ENCODE measurements at places on chromosomes 16 and 17.

DNA sequence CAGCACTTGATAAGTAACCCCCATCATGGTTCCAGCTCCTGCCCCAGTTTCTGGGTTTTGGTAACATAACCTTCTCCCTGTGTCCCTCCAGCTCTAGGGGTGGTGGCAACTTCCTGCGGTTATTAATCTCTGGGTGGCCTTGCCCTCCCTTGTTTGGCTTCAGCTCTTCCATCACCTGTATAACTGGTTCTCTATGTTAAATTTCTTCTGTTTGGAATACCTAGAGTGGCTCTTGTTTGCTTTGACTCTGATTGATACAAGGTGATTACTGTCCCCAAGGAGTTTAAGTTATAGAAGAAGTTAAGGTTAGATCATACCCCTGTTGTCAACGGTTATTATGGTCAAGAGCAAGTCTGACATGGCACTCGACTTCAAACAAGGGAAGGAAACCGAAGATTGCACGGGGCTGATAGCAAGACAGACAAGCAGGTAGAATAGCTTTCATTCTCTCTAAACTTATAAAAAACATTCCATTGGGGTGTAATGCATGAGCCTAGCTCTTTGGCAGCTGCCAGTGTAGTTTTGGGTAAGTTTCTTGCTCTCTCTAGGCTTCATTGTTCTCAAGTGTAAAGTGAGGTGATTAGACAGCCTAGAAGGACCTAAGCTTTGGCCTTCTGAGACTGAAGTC, 11.0 kb upstream of the CCR7 start:
- no peak for DNase-seq

DNA sequence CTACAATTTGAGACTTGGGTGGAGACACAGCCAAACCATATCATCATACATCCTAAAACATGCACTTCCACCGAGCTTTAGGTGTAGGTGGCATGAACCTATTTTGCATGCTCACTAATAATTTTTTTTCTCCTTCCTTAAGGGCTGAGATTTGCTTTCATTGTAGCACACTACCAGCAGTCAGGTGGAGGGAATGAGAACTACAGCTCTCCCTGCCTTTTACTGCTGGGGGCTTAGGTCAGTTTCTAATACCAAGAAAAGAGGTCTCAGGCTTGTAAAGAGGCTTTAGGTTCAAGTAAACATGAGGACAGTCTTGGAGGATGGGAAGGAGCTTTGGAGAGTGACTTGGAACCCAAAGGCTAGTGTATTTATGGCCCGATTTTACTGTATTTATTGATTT, 22.0 kb downstream of the CFAP20 start:
- DNase-seq: no peak

- DNase-seq: no peak
Observed at GRCh38 chr16:69408475-69408874, 15.9 kb upstream of the CYB5B start.

- no peak for DNase-seq
Observed at GRCh38 chr17:46190763-46191162, 2.5 kb downstream of the KANSL1 start.

GRCh38 chr17:1773696-1774181, 11.9 kb downstream of the SERPINF1 start:
- no peak for DNase-seq

DNA sequence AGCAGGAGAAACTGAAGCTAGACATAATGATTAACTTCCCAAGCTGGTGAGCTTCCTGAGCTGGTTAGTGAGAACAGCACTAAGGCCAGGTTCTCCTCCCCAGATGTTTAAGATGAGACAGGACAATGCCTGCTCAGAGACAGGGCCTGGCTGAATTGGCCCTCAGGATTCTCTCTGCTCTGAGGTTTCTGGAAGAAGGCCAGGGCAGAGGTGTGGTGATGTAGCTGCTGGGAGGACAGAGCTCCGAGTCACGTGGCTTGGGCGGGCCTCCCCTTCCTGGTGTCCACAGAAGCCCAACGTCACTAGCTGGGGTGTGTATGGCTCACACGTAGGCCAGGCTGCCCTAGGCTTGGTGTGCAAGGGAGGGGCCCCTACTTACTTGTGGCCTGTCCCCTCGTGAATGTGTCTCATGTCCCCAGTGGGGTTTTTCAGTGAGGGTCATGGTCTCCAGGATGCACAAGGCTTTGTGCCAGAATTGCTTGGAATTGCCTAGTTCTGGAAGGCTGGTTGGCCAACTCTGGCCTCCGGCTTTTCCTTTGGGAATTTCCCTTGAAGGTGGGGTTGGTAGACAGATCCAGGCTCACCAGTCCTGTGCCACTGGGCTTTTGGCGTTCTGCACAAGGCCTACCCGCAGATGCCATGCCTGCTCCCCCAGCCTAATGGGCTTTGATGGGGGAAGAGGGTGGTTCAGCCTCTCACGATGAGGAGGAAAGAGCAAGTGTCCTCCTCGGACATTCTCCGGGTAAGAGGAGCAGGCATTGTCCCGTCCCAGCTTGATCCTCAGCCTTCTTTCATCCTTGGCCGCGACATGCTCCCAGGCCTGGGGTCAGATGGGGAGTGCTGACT, 3.4 kb downstream of the NOD2 start:
- DNase-seq: peak; percentile 64

GRCh38 chr17:45867171-45867570, 22.5 kb downstream of the SPPL2C start:
- DNase-seq: no peak

DNA sequence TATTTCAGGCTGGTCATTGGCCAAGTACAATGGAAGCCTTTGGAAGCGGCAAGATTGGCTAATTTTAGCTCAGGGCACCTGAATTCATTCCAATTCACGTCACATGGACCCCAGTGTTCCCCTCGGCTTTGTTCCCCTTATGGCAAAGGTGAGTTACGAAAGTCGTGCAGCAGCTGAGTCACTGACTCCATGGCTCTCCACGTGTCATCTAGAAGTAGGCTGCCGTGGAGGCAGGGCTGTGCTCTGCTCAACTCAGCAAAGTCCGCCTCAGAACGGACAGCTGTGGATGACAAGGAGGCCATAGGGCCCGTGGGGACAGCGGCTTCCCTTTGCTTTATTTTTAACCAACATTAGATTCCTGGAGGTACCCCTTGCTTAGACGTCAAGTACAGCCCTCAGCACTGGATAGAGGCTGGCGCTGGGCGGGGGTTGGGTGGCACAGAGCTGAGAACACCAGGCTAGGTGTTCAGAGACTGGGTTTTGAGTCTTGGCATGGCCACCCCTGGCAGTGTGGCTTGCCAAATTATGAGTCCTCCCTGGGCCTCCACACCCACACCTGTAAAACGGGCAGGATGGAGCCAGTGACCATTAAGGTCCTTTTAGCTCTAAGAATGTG, 23.6 kb downstream of the ADAD2 start:
- DNase-seq: no peak

GRCh38 chr16:1496464-1496863, 3.3 kb downstream of the TELO2 start:
- DNase-seq: no peak

DNA sequence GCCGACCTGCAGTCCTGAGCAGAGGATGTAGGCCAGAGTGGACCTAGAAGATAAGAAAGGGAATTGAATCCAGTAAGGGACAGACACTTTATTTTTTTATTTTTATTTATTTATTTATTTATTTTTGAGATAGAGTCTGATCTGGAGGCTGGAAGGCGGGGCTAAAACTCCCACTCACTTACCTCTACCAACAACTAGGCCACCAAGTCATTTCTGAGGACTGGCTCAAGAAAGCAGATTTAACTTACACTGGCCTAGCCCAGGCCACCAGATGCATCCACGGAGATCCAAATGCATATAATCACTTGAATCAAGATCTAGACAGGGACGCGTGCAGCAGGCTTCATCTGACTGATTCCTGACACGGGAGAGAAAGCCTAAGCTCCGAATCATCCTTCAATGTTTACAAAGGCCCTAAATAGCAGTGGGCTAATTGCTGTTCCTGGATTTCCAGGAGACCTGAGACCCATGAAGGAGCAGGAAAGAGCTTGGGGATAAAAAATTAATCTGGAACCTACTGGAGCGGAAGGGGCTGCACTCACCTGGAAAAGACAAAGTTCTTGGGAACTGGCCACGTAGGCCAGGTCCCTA, 1.1 kb upstream of the ALOX12 start:
- DNase-seq: no peak

GRCh38 chr17:50055055-50055425, 870 bp upstream of the ITGA3 start:
- peak; percentile 29 for DNase-seq

DNA sequence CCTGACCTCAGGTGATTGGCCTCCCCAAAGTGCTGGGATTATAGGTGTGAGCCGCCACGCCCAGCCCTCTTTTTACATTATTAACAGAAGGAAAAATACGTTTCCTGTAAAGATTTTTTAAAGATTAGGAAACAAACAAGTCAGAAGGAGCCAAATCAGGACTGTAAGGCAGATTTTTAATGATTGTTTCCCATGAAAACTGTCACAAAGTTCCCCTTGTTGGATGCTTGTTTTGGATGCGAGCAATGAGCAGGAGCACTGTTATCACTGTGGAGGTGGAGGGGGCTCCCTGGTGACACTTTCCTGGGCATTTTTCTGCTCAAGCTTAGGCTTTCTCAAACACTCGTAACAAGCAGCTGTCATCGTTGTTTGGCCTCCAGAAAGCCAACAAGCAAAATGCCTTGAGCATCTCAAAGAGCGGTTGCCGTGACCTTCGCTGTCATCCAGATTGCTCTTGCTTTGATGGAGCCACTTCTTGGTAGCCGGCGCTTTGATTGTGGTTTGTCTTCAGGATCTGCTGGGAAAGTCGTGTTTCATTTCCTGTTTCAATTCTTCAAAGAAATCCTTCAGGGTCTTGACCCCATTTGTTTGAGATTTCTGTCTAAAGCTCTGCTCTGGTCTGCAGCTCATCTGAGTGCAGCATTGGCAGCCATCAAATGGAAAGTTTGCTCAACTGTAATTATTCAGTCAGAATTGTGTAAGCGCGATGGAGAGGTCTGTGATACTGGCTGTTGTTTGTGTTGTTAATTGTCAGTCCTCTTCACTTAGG, 128.7 kb downstream of the RPTOR start:
- DNase-seq: no peak

DNA sequence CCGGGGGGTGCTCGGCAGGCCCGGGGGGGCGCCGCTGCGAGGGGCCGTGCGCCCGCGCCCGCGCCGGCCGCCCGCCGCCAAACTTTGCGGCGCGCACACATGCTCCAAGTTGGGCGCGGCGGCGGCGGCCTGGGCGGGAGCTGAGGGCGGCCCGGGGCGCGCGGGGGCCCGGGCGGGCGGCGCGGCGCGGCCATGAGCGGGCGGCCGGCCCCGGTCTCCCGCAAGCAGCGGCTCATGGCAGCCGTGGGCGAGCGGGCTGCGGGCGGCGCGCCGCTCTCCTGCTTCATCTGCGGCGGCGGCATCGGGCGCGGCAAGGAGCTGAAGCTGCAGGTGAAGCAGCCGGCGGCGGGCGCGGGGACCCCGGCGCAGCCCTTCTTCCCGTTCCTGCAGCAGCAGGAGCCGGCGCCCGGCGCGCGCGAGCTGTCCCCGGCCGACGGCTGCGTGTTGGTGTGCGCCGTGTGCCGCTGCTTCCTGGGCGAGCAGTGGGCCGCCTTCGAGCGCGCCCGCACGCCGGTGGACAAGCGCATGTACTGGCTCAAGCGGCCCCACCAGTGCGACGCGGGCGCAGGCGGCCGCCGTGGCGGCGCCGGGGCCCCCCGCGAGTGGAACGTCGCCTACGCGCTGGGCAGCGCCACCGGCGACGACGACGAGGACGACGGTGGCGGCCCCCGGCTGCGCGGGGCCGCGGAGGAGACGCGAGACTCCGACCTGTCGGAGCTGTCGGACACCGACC, 57.2 kb upstream of the CIBAR2 start:
- peak; percentile 29 for DNase-seq

- DNase-seq: no peak
Observed at GRCh38 chr16:86225905-86226371, 284.4 kb upstream of the FOXF1 start.

DNA sequence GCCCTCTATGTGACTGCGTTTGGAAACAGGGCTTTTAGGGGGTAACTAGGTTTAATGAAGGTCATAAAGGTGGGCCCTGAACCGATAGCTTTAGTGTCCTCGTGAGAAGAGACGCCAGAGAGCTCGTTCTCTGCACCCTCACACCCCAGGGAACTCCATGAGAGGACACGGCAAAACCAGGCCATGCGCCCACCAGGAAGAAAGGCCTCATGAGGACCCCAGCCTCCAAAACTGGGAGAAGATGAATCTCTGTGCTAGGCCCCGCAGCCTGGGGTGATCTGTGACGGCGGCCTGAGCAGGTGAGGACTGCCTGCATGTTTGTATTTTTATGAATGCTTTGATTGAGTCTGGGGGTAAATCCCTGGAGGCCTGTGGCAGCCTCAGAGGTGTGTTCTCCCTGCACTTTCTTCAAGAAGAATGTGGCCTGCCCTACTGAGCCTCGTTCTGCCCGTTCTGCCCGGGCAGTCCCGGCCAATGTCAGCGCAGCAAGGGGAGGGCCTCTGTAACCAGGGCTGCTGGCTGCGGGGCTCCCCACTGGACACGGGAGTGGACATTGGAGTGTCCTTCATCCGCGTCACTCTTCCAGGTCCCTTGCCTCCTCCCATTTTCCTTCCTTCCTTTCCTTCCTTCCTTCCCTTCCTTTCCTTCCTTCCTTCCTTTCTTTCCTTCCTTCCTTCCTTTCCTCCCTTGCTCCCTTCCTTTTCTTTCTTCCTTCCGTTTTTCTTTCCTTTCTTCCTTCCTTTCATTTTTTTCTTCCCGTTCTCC, 6.8 kb upstream of the RNF213 start:
- no peak for DNase-seq

GRCh38 chr16:72895951-72896350, 152.0 kb downstream of the ZFHX3 start:
- no peak for DNase-seq

GRCh38 chr17:78020717-78021108, 62.2 kb downstream of the TNRC6C start:
- no peak for DNase-seq

GRCh38 chr17:9875441-9875840, 29.6 kb downstream of the RCVRN start:
- no peak for DNase-seq

GRCh38 chr17:80224683-80225082, 4.5 kb downstream of the SLC26A11 start:
- DNase-seq: no peak

- DNase-seq: no peak
Observed at GRCh38 chr16:48877946-48878345, 268.0 kb upstream of the N4BP1 start.

DNA sequence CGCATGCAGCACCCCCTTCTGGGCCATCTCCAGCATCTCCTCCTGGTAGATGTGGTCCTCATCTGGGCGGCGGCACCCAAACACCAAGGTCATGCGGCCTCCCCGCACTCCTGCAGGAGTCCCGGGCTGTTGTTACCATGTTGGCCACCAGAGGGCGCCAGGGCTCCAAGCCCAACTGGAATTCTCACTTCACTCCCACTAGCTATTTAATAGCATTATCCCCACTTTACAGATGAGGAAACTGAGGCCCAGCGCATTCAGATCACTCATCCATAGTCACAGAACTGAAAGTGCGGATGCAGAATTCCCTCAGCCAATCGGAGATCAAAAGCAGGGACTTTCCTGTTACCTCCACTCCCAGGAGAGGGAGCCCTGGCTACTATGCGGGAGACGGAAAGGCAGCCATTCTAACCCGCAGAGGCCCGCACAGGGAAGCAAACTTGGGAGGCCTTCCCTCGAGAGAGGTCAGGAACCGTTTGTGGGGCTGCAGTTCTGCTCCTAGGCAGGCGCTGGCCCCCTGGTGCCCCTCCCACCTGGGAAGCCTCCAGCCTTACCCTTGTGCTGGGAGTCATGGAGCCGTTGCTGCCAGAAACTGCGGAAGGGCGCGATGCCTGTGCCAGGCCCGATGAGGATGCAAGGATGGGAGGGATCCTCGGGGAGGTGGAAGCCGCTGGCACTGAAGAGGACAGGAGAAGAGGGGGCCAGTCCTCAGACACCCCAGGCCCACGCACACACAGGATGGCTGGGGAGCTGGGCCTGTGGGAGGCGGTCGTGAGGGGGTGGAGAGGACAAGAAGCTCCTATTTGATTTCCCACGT, 40.1 kb downstream of the NOS2 start:
- DNase-seq: peak; percentile 67

- no peak for DNase-seq
Observed at GRCh38 chr16:57371494-57372371, 557 bp upstream of the CX3CL1 start.
